ENCODE measurements at places on chromosomes 1 and 21. TPM values are rescaled to one million over a fixed set of nuclear protein-coding genes. Genes with fewer than 3 reads are reported as not detected.

WNT9A gene
- not detected for total RNA-seq

- H3K4me3 ChIP-seq = no peak overlapping the region
- H3K36me3 ChIP-seq = no peaks in the 10 kb centered on the region
- no peaks in the 10 kb centered on the region for H3K27me3 ChIP-seq
- peaks cover 65% of the 10 kb centered on the region for H3K4me1 ChIP-seq
Observed at GRCh38 chr1:22822371-22822770, 111.7 kb downstream of the EPHB2 start.

- H3K4me1 ChIP-seq = no peaks in the 10 kb centered on the region
- H3K27ac ChIP-seq = no peak overlapping the region
- H3K27me3 ChIP-seq = no peaks in the 10 kb centered on the region
- no peak for DNase-seq
- H3K36me3 ChIP-seq = no peaks in the 10 kb centered on the region
Observed at GRCh38 chr1:208254376-208254775, 10.2 kb upstream of the PLXNA2 start.

DNA sequence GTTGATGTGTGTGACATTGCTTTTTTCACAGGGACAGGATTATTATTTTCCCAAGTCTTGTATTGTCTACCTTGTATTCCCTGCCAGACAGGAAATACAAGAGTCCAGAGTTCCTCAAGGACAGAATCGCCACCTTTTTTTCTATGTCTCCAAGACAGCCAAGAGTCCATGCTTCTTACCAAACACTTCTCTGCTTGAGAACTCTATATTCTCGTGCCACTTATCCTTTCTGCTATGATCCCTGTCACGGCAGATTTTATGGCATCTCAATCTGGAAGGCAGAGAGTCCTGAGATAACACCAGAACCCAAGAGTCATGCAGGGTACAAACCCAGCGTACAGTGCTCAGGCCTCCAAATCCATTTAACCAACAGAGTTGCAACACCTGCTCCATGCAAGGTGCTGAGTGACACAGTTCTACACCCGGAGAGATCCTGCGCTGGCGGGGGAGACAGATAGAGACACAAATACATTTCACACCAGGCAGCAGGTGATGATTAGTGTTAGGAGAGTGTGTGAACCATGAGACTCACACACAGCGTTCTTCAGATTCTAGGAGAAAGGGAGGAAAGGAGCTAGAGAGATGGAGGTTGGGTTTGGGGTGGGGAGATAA lies 107.6 kb downstream of the NAV1 start:
- no peaks in the 10 kb centered on the region for H3K36me3 ChIP-seq
- H3K27ac ChIP-seq = no peak overlapping the region
- H3K4me1 ChIP-seq = no peaks in the 10 kb centered on the region
- no peaks in the 10 kb centered on the region for H3K27me3 ChIP-seq
- DNase-seq = no peak

DNA sequence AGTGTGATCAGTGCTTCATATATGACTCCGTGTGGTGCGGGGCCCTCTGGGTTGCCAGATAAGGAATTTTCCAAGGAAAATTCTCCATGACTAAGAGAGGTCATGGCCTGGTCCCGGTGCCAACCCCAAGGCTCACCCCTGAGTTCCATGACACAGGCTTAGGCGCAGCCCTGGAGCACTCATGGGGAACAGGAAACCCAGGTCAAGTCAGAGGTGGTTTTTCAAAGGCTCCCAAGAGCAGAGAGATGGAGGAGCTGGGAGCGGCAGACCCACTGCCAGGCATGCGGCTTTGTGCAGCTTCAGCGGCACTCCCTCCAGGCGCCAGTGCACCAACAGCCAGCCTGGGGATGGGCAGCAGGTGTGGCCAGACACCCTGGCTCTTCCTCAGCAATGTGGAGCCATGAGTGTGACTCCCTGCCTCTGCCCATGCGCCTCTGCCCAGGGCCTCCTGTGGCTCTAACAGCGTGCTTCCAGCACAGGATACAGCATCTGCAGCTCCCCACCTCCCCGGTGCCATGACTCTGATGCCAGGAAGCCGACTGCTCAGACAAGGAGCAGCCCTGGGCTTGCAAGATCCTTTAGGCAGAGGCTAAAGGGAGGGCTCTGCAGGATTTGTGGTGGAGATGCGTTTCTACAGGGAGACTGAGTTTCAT lies 47.3 kb downstream of the GPR161 start:
- H3K27me3 ChIP-seq = no peaks in the 10 kb centered on the region
- no peaks in the 10 kb centered on the region for H3K36me3 ChIP-seq
- no peak for DNase-seq
- H3K4me1 ChIP-seq = no peaks in the 10 kb centered on the region
- no peak overlapping the region for H3K27ac ChIP-seq
- no peak overlapping the region for H3K4me3 ChIP-seq
